ENCODE measurements at places on chromosomes 4 and X. TPM values are rescaled to one million over a fixed set of nuclear protein-coding genes. Genes with fewer than 3 reads are reported as not detected.

UCP1 gene
- total RNA-seq: not detected

VCX3B gene
- total RNA-seq: not detected

ATOH1 gene
- total RNA-seq: not detected

COL25A1 gene
- total RNA-seq: 16.9 TPM

All from parietal lobe (tissue), 2 donors.